ENCODE measurements at places on chromosomes 1 and 21.

DNA sequence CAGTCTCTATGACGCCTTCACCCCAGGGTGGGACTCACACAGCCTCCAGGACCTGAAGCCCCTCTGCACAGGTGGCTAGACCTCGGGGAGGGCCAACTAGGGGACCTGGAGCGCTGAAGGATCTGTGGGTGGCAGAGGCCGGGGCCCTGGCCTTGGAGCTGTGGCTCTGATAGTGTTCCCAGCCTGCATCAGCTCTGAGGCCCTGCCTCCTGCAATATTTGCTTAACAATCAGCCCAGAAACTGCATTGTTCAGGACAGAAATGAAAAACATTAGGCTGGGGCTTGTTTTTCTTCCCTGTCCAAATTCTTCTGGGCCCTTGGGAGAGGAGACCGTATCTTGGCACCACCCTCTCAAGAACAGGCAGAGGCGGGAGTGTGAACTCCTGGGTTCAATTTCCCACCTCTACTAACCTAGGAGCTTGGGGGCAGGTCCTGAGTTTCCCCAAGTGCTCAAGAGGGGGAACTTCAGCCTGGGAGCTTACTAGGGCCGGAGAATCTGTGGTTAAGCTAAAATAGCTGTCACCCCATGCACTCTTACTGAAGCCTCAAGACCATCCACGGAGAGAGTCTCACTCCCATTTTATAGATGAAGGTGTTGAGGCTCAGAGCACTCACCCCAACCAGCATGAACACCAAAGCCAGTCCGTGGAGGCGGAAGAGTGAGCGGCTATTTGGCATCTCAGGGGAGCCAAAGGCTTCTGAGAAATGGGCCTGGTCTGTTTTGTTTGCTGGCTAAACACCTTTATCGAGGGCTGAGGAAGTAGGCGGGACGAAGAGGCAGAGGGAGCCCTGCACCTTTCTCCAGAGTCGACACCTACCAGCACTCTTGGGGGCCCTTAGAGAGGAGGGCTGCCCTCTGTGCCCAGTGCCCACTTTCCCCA is 18.8 kb upstream of the CASZ1 start:
- DNase-seq: no peak

DNA sequence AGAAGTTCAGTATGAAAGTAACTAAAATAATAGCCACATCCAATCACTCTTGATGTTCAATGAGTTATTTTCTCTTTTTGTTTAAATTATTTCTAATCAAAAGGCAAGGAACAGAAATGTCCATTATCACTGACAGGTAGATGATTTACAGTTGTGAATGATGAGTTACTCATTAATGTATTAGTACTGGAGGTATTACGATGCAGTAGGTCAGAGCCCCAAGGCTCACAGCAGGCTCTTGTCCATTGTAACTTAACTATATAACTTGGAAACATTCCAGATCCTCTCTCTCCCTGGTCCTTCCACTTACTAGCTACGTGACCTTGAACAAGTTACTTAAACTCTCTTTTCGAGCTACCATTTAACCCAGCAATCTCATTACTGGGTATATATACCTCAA is 39.5 kb downstream of the CRB1 start:
- no peak for DNase-seq

- no peak for DNase-seq
These were observed 30.4 kb downstream of the PIGM start for GRCh38 chr1:160001440-160001839.

- DNase-seq: no peak
These were observed at the start of gene G0S2 for GRCh38 chr1:209674957-209675564. Gene G0S2 (plus strand): TSS chr1:209675412. CDS start chr1:209675685, 273 bp downstream.

- DNase-seq: peak; percentile 30
These were observed 767 bp downstream of the PDIK1L start for GRCh38 chr1:26112407-26112775.

- DNase-seq: no peak
These were observed 370.8 kb downstream of the AMY1C start for GRCh38 chr1:104120525-104120924.

DNA sequence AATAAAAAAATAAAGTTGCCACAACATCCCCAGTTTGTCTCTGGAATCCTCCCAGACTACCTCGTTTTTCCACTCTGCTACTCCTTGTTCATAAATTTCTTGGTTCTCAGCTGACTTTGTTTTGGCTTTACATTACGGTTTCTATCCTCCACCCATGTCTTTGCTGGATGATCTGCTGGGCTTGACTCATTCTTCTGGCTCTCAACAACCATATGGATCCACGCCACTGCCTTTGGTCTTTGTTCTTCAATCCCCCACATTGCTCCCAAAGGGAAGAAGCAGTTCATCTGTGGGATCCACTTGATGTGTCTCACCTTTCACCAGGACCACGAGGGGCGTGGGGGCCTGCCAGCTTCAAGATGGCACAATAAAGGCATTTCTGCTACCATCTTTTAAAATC is 67.1 kb upstream of the NBL1 start:
- no peak for DNase-seq

DNA sequence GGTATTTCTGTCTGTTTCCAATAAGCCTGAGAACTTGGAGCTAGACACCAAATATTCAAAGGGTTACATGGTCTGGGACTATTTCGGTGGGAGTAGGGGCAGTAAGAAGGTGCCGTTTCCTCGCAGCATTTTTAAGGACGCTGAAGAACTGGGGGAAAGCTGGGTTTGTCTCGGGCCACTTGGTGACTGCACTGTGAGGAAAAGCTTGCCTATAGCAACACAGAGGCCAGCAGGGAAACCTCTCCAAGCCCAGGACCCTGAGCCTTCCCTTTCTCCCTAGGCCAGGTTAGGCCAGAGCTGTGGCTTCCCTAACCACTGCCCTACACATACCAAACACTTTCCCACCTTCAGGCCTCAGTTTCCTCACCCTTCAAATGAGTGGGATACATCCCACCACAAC is 3.3 kb downstream of the GLIS1 start:
- DNase-seq: no peak

GRCh38 chr1:3711780-3712451 is 40.3 kb upstream of the CCDC27 start:
- DNase-seq: no peak

- DNase-seq: no peak
These were observed 8.7 kb downstream of the SYNJ1 start for GRCh38 chr21:32719085-32719484.

GRCh38 chr21:37257511-37257966 is 9.6 kb downstream of the VPS26C start:
- peak; percentile 71 for DNase-seq

- no peak for DNase-seq
These were observed 13.7 kb downstream of the SLC45A3 start for GRCh38 chr1:205666372-205667166.
